Spinal cord (tissue), 10 donors: ENCODE measurements at places on chromosomes 16 and 17.

DNA sequence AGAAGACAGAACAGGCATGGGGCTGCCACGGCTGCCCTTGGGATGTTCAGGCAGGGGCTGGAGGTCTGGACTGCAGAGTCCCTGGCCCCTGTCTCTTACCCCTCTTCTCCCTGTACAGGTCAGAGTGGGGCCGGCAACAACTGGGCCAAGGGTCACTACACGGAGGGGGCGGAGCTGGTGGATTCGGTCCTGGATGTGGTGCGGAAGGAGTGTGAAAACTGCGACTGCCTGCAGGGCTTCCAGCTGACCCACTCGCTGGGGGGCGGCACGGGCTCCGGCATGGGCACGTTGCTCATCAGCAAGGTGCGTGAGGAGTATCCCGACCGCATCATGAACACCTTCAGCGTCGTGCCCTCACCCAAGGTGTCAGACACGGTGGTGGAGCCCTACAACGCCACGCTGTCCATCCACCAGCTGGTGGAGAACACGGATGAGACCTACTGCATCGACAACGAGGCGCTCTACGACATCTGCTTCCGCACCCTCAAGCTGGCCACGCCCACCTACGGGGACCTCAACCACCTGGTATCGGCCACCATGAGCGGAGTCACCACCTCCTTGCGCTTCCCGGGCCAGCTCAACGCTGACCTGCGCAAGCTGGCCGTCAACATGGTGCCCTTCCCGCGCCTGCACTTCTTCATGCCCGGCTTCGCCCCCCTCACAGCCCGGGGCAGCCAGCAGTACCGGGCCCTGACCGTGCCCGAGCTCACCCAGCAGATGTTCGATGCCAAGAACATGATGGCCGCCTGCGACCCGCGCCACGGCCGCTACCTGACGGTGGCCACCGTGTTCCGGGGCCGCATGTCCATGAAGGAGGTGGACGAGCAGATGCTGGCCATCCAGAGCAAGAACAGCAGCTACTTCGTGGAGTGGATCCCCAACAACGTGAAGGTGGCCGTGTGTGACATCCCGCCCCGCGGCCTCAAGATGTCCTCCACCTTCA is 11.7 kb downstream of the TUBB3 start:
- DNase-seq: no peak

DNA sequence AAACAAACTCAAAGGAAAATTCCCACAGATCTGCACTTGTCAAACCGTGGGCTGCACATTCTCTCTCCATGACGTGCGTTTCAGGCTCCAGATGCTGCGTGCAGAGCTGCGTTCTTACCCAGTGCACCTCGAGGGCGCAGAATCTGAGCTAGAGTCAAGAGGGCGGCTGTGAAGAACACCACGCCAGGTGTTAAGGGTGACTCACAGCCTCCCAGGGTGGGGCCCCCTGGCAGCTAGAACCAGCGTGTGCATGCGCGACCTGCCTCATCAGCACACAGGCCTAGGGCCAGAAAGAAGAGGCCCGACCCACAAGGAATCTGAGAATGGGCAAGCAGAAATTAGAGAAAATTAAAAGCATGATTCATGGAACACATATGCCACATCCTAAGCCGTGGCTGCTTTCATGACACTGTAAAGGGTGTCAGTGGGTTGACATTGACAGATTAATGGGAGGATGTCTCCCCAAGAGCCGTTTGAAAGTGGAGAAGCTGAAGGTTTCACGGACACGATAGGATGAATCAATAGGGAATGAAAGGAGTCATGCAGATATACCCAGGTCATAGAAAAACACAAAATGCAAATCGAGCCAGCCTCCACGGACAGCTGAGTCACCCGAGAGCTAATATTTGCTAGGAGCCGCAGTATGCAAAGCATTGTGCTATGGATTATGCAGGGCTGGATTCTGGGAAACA is 29.0 kb downstream of the MARCHF10 start:
- DNase-seq: no peak

DNA sequence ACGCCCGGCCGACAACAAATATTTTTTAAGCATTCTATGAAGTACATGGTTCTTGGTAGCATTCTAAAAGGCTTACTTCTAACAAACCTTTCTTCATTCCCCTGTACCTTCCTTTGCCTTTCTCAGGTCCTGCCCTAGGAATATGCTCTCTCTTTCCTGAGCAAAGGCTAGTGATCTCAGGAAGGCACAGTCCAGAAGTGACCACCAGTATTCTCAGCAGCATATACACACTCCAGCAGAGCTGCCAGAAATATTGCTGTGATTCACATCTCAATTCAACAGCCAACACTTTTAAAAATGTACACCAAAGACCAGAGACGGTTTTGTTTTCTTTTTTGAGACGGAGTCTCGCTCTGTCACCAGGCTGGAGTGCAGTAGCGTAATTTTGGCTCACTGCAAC is 41.4 kb upstream of the ANKFY1 start:
- no peak for DNase-seq

DNA sequence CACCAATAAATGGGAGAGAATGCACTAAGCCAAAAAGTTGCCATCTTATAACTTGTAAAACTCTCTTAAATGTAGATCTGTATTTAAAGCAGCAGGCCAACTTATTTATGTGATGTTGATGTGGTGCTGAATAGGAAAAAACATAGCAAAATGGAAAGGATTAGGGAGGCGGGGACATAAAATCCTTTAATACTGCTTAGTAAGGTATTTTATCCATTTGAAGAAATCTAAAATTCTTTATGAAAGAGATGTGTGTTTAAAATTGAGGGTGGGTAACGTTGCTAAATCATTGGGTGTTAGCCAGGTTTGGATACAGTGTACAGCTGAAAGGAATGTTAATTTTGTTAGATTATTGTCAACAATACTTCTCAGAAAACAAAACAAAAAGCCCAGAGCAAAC is 14.3 kb downstream of the SNTB2 start:
- no peak for DNase-seq

DNA sequence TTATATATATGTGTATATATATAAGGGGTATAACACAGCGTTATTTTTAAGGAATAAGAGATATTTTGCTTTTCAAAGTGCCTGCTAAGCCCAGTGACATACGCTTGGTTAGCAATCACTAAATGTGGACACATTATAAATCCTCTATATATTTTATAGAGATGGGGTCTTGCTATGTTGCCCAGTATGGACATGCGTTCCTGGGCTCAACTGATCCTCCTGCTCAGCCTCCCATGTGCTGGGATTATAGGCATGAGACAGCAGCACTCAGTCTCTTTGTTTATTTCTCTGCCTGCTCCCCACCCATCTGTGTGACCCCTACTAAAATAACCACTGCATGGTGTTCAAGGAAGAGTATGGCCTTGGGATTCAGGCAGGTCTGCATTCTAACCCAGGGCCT is 63.4 kb downstream of the XYLT1 start:
- DNase-seq: no peak

- DNase-seq: no peak
Observed at GRCh38 chr17:64472564-64472963, 23.6 kb downstream of the MILR1 start.

GRCh38 chr16:86508947-86509758 is 1.2 kb upstream of the FOXF1 start:
- DNase-seq: no peak

DNA sequence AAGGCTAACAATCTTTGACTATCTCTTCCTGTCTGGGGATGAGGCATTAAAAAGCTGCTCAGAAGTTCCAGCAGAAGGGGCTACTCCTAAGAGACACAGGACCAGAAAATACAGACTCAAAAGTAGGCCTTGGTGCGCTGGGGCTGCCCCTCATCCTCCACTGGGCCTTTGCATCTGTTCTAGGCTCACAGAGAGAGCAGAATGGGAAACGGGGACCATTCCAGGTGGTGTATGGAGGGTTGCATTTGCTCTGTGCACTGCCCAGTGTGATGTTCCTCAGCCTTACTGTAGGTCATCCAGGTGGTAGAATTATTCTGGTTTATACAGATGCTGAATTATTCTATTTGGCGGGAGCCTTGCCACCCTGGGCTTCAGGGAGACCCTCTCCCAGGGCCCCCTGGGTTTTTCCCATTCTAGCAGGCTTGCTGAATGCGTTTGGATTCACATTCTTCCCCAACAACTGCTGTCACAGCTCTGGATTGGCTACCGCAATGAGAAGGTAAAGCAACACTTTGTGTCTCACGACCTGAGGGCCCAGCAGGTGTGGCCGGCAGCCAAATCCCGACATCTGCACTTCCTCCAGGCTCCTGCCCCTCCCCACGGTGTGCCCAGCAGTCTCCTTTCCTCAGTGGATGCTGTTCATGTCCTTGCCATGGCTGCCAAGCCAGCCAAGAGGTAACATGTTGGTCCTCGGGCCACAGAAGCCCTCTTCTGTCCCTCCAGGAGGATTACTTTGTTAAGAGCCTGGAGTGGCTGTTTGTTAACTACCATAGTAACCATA is 25.0 kb upstream of the ZNHIT3 start:
- DNase-seq: no peak

DNA sequence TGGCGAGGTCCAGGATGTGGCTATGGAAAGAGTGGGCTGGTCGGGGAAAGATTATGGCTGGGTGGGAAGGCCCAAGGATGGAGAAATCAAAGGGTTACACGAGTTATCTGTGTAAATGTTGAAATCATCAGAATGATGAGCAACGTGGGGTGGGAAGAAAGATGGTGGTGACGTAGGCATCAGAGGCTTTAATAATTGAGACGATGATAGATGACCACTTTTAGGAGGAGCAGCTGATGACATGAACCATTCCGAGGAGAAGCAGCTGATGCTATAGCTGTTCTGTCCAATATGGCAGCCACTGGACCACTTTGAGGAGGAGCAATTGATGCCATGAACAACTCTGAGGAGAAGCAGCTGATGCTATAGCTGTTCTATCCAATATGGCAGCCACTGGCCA is 141.2 kb downstream of the USP31 start:
- no peak for DNase-seq

DNA sequence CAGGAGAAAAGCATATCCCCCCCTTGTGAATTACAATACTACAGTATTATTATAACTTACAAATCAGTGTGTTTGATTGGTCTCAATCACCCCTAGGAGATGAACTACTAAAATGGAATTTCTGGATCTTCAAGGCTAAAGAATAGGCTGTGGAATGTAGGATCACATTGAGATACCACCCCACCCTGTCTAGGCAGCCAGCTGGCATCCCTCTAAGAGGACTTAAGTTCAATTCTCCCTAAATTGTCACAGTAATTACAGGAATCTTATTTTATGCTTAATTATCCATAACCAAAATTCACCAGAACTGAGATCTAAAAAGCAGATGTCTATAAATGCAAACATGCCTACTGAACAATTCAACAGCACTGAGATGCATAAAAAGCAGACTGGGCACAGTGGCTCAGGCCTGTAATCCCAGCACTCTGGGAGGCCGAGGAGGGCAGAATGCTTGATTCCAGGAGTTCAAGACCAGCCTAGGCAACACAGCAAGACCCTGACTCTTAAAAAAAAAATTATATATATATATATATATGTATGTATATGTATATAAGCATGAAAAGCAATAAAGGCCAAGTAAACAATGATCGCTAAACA is 12.0 kb downstream of the AP1G1 start:
- DNase-seq: no peak

DNA sequence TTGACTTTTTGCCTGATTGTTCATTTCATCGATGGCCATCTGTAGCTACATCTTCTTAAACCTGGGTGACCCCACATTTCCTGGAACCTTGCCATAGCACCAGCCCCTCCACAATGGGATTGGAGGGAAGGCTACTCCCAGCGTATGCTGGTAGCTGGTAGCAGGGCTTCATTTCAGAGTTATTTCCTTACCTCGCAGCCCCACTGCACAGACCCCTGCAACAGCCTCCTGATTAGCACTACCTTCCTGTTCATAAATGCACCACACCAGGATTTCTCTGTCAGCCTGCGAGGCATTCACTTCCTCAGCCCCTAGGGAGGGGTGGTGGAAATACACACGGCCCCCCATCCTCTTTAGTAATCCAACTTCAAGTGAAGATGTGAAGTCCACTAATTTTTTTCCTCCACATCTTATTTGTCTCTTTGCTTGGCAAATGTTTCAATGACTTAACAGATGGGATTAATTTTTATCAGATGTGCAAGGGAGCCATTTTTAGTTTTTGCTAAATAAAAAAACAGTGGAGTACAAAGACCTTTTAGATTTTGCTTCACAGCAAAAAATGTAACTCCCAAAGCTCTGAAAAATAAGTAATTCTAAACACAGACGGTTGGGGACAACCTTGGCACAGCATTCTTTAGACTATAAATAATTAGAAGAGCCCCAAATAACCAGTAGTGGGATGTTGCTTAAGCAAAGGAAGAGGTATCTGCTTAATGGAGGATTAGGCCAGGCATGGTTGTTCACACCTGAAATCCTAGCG is 76.6 kb downstream of the CLEC16A start:
- peak; percentile 22 for DNase-seq

- DNase-seq: no peak
Observed at GRCh38 chr17:29710520-29710884, 87.8 kb upstream of the CORO6 start.

DNA sequence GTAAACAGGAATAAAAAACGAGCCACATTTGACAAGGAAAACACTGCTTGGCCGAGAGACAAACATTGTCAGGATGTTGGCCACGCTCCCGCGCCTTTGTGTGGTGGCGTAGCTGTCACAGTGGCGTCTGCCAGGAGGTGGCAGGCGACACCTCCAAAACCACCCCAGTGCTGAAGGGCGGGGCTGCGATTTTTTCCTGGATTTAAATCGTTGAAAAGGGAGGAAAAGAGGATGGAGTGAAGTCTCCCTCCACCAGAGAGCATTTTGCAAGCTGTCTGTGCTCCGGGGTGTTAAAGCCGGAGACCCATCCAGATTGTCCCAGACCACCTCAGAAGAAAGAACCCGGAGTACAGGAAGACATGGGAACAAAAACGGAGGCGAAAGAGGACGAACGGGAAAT is 12.7 kb downstream of the MRM3 start:
- peak; percentile 63 for DNase-seq

GRCh38 chr17:67546578-67547527 is 169.8 kb downstream of the PITPNC1 start:
- no peak for DNase-seq

GRCh38 chr17:57965521-57966160 is 10.4 kb upstream of the CUEDC1 start:
- DNase-seq: no peak

- DNase-seq: no peak
Observed at GRCh38 chr17:67018471-67019434, 25.6 kb upstream of the CACNG1 start.

DNA sequence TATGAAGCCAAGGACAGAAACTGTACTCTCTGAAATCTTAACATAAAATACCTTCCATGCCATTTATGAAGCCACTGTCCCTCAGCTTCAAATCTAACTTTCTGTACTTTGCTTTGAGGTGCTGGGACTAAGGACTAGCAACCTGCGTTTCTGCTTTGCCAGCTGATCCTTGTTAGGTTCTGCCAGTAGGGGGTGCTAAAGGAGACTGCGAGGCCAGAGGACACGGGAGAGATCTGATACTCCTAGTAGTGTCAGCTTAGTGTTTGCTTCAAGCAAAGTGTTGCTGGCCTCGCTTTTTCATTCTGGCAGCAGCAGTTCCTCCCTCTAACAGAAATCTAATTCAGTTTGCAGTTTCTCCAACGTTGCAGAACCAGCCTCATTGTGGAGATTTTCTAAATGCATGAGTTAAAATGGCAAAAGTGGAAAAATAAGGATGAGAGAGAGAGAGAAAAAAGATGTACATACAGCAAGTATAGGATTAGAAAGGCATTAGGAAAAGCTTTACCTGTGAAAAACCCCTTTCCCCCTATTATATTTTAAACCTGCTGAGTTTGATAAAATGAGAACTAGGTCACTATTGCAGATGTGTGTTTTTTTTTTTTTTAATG is 297.5 kb downstream of the CA10 start:
- DNase-seq: peak; percentile 45
